ENCODE measurements at places on chromosomes 5 and 9. TPM values are rescaled to one million over a fixed set of nuclear protein-coding genes. Genes with fewer than 3 reads are reported as not detected.

DNA sequence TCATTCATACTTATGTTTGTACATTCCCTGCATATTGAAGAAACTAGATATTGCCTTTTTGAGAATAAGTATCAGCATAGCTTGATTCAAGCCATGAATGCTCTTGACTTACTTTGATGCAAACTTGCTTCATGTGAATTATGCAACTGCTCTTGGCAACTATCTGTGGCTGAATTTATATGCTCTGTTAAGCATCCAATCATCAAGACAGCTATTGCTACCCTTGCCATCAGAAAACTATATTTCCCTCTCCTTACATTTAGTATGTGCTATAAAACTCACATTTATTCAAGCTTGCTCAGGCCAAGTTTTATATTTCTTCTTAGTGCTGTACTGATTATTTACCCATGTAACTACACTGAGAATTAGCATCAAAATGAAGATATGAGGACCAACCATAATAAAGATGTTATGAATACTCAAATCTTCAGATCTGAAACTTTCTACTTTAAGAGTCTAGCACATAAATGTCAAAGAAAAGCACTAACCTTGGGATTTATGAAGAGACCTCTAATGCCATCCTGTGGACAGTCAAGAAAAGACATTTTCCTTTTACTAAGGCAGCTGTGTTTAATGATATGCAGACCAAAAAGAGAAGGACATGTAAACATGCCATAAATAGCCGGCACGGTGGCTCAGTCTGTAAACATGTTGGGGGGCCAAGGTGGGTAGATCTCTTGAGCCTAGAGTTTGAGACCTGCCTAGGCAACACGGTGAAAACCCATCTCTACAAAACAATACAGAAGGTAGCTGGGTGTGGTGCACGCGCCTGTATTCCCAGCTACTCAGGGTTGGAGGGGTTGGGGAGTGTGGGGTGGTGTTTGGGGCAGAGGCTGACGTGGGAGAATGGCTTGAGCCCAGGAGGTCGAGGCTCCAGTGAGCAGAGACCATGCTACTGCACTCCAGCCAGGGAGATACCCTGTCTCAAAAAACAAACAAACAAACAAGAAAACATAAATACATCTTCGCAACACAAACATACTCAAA lies 267.0 kb upstream of the TYRP1 start:
- no peak for DNase-seq

- peak; percentile 41 for DNase-seq
Observed at GRCh38 chr5:14735944-14736343, 71.4 kb downstream of the OTULIN start.

GRCh38 chr5:175118700-175119309 lies 325.2 kb downstream of the DRD1 start:
- no peak for DNase-seq

GRCh38 chr9:100426189-100426529 lies 784 bp upstream of the MSANTD3 start:
- DNase-seq, result no peak

DNA sequence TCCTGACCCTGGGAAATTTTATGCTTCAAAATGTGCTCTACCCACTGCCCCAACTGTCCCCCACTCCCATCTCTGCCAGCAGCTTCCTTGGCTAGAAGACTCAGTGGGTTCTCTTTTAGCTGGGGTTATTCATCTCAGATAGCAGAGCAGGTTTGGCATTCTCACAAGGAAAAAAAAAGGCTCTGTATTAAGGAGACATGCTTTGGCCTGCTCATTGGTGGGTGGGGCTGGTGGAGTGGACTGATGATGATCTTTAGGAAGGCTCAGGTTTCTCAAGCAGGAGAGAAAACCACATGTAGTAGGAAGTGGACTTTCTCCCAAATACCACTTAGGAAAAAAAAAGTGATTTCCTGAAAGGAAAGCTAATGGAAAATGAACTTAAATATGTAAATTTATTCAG lies 279.2 kb upstream of the ZNF462 start:
- no peak for DNase-seq

- no peak for DNase-seq
Observed at GRCh38 chr9:90296539-90296938, 346.1 kb downstream of the DIRAS2 start.

GRCh38 chr9:98962861-98963260 lies 19.2 kb downstream of the COL15A1 start:
- DNase-seq, result no peak

Gene PCA3
- total RNA-seq, result not detected

DNA sequence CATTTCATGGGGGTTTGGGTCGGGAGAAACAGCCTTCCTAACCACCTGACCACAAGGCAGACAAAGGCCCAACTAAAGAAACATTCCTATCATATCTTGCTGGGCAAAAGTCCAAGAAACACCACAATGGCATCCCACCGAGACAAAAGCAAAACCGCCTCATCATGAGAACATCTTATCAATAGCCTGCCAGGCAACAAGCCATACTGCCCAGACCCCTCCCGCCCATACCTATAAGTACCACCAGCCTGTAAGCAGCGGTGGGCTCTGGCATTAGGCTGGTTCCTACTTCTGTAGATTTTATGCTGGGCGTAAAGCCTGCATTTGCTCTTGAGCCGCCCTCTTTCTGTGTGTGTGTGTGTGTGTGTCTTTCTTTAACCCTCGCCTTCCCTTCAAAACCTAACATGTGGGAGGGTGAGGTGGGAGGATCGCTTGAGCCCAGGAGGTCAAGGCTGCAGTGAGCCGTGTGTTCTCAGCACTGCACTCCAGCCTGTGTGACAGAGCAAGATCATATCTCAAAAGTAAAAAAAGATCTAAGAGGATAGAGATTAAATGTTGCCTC lies 56.9 kb downstream of the PDE6A start:
- no peak for DNase-seq

DNA sequence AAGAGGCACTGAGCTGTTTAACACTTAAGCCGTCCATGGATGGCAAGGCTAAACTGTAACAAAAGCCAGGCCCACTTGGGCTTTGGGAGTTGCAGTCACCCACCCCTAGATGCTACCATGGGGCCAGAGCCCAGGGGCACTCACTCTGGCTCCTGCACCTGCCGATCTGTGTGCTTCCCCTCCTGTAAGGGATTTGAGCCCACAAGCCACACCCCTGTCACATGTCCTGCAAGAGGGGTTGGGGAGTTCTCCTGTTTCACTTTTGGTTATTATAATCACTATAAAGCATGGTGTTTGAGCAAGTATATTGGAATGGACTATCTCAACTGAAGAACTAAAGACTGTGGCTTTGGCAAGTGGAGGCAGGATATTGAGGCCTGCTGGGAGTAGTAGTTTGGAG lies 14.0 kb upstream of the GPR151 start:
- no peak for DNase-seq

Gene NTRK2
- total RNA-seq, result 12.4 TPM

GRCh38 chr5:116482394-116482793 lies 92.2 kb downstream of the SEMA6A start:
- DNase-seq, result no peak

Gene IFNA2
- not detected for total RNA-seq
